ENCODE measurements at places on chromosomes 4 and X.

DNA sequence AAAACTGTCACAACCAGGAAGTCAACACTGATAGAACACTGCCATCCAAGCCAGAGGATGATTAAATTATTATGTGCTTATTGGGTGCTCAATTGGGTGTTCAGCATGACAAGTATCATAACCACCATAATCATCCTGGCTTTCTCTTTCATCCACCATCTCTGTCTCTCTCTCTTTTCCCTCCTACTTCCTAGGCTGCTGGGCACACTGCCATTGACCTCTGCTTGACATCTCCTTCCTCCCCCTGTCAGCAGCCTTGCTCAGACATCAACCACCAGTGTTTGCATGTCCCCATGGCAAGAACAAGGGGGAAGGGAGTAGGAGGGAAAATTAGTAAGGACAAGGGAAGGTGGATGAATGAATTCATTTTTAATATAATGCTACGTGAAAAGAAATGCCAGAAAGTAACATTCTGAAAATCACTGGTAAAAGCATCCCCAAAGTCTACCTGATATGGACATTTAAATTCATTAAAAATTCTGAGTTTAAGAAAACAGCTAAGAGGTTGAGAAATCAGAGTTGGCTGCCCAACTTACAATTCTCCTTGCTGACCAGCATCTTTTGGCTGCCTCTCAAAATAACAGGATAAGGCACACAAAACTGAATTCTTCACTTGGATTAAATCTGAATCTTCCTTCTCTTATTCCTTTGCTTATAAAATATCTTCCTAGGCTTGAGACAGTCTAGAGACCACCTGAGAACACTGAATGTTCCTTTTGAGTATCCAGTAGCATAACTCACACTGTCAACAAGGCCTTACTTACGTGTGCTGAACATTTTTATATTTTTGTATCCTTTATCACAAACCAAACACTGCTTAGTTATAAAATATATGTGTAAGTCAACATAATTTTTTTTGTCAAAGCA lies 48.5 kb downstream of the SNCA start:
- H3K27ac ChIP-seq, result no peak overlapping the region
- H3K27me3 ChIP-seq, result peaks cover 2% of the 10 kb centered on the region
- H3K4me1 ChIP-seq, result no peaks in the 10 kb centered on the region
- H3K36me3 ChIP-seq, result no peaks in the 10 kb centered on the region

DNA sequence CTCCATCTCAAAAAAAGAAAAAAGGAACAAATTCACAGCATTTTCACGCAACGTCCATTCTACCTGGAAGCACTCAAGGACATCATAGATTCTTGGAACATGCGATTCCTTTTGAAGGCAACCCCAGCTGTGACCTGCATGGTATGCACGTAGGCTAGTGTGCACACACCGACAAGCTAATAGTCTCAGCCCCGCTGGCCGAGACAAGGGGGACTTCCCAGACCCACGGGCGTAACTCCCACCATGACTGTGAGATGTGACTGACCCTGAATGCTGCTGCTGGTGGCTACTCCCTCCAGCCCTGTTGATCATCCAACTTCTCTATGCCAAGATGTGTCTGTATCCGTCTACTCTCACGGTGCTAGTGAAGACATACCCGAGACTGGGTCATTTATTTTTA lies 78.3 kb downstream of the CRLF2 start:
- H3K4me1 ChIP-seq, result no peaks in the 10 kb centered on the region
- H3K4me3 ChIP-seq, result no peak overlapping the region
- no peak overlapping the region for H3K27ac ChIP-seq
- no peaks in the 10 kb centered on the region for H3K36me3 ChIP-seq
- no peak for DNase-seq

- H3K36me3 ChIP-seq, result no peaks in the 10 kb centered on the region
- H3K4me1 ChIP-seq, result no peaks in the 10 kb centered on the region
- H3K27ac ChIP-seq, result no peak overlapping the region
- H3K4me3 ChIP-seq, result no peak overlapping the region
- H3K27me3 ChIP-seq, result peaks cover 8% of the 10 kb centered on the region
These were observed 3.0 kb downstream of the GIMD1 start for GRCh38 chr4:106365613-106366012.

GRCh38 chr4:42626629-42627146 lies 30.2 kb downstream of the ATP8A1 start:
- H3K27me3 ChIP-seq, result no peaks in the 10 kb centered on the region
- H3K36me3 ChIP-seq, result peaks cover 23% of the 10 kb centered on the region
- no peak overlapping the region for H3K27ac ChIP-seq
- peaks cover 13% of the 10 kb centered on the region for H3K4me1 ChIP-seq
- no peak for DNase-seq
- no peak overlapping the region for H3K4me3 ChIP-seq

DNA sequence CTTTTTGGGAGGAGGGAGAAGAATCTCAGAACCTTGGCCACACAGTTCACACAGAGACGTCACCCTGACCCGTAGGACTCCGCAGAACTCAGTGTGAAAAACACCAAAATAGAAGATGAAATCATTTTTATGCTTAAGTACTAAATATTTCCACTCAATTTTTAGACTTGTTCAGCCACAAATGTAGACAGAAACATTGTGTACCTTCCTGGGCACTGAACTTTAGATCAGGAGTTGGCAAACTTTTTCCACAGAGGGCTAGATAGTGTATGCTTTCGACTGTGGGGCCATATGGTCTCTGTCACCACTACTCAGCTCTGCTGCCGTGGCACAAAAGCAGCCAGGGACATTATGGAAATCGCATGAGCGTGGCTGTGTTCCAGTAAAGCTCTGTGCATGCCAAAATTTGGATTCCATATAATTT lies 61.8 kb upstream of the STOX2 start:
- H3K4me3 ChIP-seq, result no peak overlapping the region
- no peaks in the 10 kb centered on the region for H3K4me1 ChIP-seq
- DNase-seq, result no peak
- no peak overlapping the region for H3K27ac ChIP-seq

DNA sequence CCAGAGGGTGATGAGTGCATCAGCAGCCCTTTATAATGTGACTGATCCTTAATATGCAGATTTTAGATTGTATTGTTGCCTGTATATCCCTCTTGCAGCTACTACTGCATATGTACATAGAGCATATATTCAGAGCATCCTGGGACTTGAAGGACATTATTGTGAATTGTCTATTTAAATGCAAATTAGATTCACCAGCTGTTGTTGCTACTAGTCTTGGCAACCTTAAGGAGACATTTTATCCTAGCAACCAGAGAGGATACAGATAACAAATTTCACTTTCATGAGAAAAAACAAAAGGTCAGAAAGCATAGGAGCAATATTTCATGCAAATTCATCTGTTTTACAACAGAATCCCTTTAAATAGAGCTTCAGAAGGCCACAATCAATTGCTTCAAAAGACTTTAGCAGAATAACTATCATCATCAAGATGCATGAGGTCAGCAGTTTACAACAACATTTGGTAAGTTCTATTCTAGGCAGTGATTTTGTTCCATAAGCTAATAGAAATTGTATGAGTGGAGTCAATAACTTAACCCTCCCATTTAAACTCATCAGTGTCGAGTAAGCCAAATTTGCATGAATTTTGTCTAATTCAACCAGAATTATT lies 148.6 kb downstream of the GC start:
- no peaks in the 10 kb centered on the region for H3K27me3 ChIP-seq
- no peaks in the 10 kb centered on the region for H3K36me3 ChIP-seq
- no peak overlapping the region for H3K27ac ChIP-seq

GRCh38 chr4:150342945-150343344 lies 239.0 kb upstream of the MAB21L2 start:
- no peaks in the 10 kb centered on the region for H3K4me1 ChIP-seq
- no peak for DNase-seq
- no peak overlapping the region for H3K4me3 ChIP-seq
- no peak overlapping the region for H3K27ac ChIP-seq

DNA sequence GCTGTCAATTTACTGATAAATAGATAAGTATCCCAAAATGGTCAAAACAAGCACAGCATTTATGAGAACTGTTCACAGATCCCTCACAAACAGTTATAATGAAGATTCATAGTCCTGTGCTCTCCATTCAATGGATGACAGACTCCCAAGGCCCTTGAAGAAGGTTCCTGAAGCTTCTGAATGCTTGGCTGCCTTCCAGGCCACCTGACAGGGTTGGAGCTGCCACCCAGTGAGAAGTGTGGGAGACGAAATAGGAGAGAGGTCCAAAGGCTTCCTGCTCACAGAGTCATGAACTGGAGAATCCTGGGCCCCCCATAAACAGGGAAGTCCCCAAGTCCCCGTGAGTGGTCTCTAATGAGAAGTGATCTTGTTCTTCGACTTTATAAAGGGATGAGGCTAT lies 26.0 kb upstream of the ANXA3 start:
- H3K27ac ChIP-seq, result no peak overlapping the region
- H3K4me3 ChIP-seq, result no peak overlapping the region
- DNase-seq, result no peak
- H3K4me1 ChIP-seq, result no peaks in the 10 kb centered on the region

DNA sequence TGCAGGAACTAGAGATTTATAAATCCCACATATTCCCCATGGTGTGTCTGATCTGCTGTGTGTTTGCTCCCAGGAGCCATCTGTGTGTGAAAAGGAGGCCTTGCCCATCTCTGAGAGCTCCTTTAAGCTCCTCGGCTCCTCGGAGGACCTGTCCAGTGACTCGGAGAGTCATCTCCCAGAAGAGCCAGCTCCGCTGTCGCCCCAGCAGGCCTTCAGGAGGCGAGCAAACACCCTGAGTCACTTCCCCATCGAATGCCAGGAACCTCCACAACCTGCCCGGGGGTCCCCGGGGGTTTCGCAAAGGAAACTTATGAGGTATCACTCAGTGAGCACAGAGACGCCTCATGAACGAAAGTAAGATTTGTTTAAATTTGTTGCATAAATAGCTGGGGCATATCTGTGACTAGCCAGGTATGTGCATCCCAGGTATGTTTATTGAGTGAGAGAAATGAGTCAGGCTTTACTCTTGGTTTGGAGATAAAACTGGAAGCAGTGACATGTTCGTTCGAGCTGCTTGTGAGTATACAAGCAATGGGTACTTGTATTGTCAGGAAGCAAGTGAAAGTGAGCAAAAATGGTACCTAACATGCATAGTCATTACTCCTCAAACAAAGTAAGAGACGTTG lies 89.5 kb downstream of the PTTG2 start:
- H3K4me3 ChIP-seq, result no peak overlapping the region

GRCh38 chrX:38327775-38328081 lies 419 bp upstream of the RPGR start:
- no peaks in the 10 kb centered on the region for H3K27me3 ChIP-seq
- H3K4me1 ChIP-seq, result peaks cover 25% of the 10 kb centered on the region
- no peak for DNase-seq
- peak overlapping the region; percentile 82 for H3K27ac ChIP-seq
- peak overlapping the region; percentile 88 for H3K4me3 ChIP-seq

DNA sequence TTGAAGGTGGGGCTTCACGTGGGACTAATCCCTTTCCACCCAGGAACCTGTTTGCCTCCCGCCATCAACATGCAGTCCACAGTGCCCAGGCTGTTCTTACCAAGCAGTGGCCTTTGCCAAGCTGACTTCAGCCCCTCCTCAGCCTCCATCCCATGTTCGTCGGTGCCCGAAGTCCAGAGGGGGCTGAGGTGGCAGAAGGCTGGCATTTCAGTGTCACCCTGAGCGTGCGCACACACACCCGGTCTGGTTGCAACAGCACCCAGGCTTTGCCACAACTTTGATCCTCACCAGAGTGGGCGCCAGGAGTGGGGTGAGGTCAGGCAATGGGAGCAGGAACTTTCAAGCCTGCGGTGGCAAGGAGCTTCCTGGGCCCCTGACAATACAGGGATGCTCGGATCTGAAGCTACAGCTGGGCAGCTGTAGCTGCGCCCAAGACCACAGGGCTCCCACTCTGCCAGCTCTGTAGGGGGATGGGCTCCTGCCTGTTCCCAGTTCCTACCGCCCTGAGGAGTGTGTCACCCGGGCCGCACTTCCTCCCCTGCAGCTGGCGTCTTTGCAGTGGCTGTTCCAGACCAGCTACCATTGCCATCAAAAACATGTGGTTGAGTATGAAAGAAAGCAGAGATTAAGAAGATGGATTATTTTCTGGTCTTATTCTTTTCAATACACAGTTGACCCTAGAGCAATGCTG lies 428.0 kb downstream of the EPHA5 start:
- H3K27ac ChIP-seq, result no peak overlapping the region
- H3K36me3 ChIP-seq, result no peaks in the 10 kb centered on the region
- DNase-seq, result no peak
- H3K4me3 ChIP-seq, result no peak overlapping the region

- H3K4me1 ChIP-seq, result no peaks in the 10 kb centered on the region
- H3K36me3 ChIP-seq, result no peaks in the 10 kb centered on the region
- DNase-seq, result no peak
- no peaks in the 10 kb centered on the region for H3K27me3 ChIP-seq
- no peak overlapping the region for H3K4me3 ChIP-seq
These were observed 863.3 kb downstream of the CENPC start for GRCh38 chr4:66681962-66682361.
